Right renal pelvis (tissue), 4 donors: ENCODE measurements at places on chromosomes 5 and 9. TPM values are rescaled to one million over a fixed set of nuclear protein-coding genes. Genes with fewer than 3 reads are reported as not detected.

- no peak for DNase-seq
These were observed 101.0 kb upstream of the FCN2 start for GRCh38 chr9:134779640-134780039.

- no peak for DNase-seq
These were observed 12.0 kb downstream of the SAR1B start for GRCh38 chr5:134620634-134621033.

DNA sequence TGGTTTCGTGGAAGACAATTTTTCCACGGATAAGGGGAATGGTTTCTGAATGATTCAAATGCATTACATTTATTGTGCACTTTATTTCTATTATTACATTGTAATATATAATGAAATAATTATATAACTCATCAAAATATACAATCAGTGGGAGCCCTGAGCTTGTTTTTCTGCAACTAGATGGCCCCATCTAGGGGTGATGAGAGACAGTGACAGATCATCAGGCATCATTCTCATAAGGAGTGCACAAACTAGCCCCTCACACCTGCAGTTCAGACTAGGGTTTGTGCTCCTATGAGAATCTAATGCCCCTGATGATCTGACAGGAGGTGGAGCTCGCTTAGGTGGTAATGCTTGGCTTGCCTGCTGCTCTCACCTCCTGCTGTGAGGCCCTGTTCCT lies 6.4 kb downstream of the ISCA1 start:
- DNase-seq = no peak

GRCh38 chr9:1869843-1870242 lies 145.3 kb upstream of the SMARCA2 start:
- peak; percentile 7 for DNase-seq

GRCh38 chr9:135222881-135223760 lies 135.7 kb downstream of the OLFM1 start:
- DNase-seq = no peak

- peak; percentile 34 for DNase-seq
These were observed 317.1 kb upstream of the CLINT1 start for GRCh38 chr5:158175934-158176481.

GRCh38 chr5:173659423-173659822 lies 43.0 kb upstream of the BOD1 start:
- no peak for DNase-seq

DNA sequence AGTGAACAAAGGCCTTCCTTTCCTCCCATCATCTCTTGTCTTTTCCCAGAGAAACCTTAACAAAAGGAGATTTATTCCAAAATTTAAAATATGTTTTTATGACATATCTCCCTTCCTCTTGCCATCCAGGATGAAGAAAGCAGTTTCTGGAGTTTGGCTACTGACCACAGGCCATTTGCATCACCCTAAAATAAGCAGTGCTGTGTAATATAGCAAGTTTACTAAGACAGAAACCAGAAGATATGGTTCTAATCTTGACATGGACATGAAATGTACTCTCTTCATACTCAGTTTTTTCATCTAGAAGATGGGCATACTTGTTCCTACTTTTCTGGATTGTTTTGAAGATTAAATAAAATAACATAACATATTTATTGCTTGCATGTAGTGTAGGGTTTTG lies 50.2 kb upstream of the ZFAND5 start:
- DNase-seq = no peak

DNA sequence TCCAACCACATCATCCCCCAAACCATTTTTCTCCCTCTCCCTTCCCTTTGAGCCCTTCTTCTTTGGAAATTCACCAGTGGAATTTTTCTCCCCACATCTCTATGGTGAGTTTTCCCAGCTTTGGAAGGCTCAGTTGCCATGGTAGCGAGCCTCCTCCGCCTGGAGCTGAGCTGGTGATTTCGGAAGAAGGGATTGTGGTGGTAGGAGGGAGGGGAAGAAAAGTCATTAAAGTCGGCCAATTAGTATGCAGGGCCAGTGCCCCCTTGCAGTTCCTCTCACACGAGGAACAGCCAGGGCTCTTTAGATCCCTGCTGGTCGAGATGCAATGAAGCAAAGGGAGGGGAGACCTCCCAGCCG lies 322.0 kb downstream of the NTRK2 start:
- DNase-seq = no peak

GRCh38 chr9:4038182-4038723 lies 261.6 kb downstream of the GLIS3 start:
- no peak for DNase-seq

GRCh38 chr9:136690806-136691261 lies 3.6 kb upstream of the AGPAT2 start:
- DNase-seq = no peak

- DNase-seq = no peak
These were observed 56.9 kb downstream of the AP3S1 start for GRCh38 chr5:115898656-115899055.

DNA sequence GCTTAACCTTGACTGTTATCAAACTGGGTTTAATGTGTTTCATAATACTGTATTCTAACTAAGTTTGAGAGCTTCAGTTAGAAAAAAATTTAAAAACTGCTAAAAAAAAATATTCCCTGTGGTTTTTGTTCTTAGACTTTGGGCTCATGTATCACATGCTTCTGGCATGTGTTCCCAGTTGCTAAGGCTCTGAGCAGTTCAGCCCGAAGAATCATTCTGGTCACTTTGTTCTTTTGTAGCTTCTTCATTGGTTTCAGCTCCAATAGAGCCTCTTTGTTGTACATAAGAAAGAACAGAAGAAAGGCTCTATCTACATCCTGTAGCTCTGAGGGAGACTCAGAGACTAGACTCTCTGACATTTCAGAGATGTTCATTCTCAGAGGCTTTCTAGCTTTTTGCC lies 25.6 kb downstream of the KCNN2 start:
- no peak for DNase-seq

DNA sequence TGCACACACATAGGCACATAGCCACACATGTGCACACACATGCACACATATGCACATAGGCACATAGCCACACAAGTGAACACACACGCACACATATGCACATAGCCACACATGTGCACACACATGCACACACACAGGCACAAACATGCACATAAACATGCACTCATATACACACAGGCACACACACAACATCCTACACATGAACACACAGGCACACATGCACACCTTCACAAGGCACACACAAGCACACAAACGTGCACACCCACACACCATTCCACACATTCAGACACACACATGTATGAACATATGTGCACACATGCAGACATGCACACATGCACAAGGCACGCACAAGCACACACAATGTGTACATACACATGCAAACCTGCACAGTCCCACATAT lies 484.7 kb downstream of the IRX1 start:
- DNase-seq = no peak

DNA sequence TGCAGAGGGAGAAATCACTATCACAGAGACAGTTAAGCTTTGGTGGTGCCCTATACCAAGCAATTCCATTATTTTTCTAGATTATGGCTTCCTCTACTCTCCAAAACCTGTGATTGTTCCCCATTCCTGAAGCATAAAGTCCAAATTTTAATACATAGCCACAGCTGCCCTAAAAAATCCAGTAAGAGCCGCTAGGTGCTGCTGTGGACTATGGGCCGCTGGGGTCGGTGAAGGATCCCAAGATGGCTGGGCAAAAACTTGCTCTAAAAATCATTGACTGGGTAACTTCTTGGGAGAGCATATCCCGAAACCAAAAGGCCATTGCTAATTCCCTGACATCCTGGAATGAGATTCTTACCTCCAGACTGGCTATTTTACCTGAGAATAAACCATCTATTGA lies 245.3 kb downstream of the NFIB start:
- no peak for DNase-seq

DNA sequence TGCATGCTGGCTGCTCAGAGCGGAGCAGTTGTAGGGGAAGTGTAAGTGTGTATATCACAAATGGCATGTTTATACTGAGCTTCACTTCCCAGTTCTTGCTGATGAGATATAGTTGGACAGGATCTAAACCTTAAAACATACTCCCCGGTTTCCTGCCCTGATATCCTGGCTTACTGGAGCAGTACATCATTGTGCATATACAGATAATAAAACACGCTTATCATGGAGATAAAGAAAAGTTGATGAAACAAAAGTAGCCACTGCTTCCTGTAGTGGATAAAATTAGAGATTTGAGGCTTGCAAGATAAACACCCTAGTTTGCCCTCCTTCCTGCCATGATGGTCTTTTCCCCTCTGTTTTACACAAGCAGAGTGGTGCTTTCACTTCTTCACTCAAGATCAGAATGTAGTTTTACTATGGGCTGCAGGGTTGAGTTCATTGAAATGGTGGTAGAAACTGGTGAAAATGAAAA lies 15.0 kb downstream of the NPR3 start:
- no peak for DNase-seq

The RNF180 gene
- polyA plus RNA-seq = 12.4 TPM

The SCAI gene
- 12.4 TPM for polyA plus RNA-seq

The ECM2 gene
- polyA plus RNA-seq = 18.1 TPM

The TAF11L10 gene
- not detected for polyA plus RNA-seq

The ADRB2 gene
- polyA plus RNA-seq = 0.53 TPM

The PAX5 gene
- 0.17 TPM for polyA plus RNA-seq

The PCDHB15 gene
- 17.0 TPM for polyA plus RNA-seq

The PHF24 gene
- polyA plus RNA-seq = 0.25 TPM
